ENCODE measurements at places on chromosomes 4 and X. TPM values are rescaled to one million over a fixed set of nuclear protein-coding genes. Genes with fewer than 3 reads are reported as not detected.

GRCh38 chrX:18210470-18210869 is 10.2 kb downstream of the BEND2 start:
- no peak for DNase-seq

GRCh38 chr4:1060621-1061020 is 49.2 kb downstream of the FGFRL1 start:
- no peak for DNase-seq

GRCh38 chr4:55308071-55308470 is 38.0 kb upstream of the SRD5A3 start:
- DNase-seq = no peak

HTN3 gene
- not detected for total RNA-seq

RBMXL3 gene
- total RNA-seq = not detected

BCAP31 gene
- 523 TPM for total RNA-seq

GRID2 gene
- total RNA-seq = not detected

CXCL6 gene
- total RNA-seq = not detected

APLN gene
- 0.31 TPM for total RNA-seq

RIPPLY1 gene
- 0.10 TPM for total RNA-seq

Data from A172 (cell line).